CD4-positive, alpha-beta T cell treated with Interleukin-6 at 100 ng/mL for 8 hours (primary cell): ENCODE measurements at places on chromosomes 2 and 18.

DNA sequence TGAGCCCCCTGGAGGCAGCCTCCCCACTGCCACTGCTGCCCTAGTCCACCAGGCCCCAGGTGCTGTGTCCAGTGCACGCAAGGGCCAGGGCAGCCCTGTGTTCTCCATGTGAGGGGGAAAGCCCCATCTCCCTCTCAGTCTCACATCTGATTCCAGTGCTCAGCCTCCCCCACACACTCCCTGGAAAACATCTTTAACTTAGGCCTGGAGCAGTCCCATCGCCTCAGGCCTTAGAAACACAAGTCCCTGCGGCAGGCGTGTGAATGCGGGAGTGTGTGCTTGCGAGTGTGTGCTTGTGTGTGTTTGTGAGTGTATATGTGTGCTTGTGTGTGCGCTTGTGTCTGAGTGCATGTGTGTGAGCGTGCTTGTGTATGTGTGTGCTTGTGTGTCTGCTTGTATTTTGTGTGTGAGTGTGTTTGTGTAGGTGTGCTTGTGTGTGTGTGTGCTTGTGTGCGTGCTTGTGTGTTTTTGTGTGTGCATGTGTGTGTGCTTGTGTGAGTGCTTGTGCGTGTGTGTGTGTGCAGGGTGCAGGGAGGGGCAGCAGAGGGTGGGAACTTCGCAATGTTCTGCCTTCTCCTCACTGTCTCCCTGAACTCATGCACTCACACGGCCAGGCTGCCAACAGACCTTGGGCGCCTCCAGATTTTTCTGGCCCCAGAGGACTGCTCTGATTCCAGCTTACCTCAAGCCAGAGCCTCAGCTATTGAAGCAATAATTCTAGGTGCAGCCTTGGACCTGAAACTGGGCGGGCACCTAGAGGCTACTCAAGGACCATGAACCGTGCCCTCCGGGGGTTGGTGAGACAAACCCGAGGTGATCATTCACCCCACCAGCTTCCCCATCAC is 139.6 kb downstream of the CABLES1 start:
- DNase-seq = no peak

DNA sequence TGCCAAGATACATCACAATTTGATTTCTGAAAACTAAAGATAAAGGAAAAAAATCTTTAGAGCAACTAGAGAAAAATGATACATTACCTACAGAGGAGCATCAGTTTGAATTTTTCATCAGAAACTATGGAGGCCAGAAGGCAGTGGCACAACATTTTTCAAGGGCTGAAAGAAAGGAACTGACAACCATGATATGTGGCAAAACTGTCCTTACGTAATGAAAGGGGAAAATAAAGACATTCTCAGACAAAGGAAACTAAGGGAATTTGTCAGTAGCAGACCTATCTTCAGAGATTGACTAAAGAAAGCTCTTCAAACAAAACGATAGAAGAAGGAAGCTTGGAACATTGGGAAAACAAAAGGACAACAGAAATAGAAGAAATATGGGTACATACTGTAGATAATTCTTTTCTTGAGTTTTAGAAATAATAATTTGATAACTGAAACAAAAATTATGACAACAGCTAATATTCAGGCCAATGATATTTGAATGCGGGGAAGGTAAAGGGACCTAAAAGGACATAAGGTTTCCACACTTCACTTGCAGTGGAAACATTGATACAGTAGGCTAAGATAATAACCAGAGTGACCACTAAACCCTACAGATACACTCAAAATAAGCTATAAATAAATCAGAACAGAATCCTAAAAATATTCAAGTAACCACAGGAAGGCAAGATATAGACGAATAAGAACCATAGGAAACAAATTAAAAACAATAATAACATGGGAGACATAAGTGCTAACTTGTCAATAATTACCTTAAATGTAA is 70.0 kb upstream of the NPAS2 start:
- DNase-seq = no peak

DNA sequence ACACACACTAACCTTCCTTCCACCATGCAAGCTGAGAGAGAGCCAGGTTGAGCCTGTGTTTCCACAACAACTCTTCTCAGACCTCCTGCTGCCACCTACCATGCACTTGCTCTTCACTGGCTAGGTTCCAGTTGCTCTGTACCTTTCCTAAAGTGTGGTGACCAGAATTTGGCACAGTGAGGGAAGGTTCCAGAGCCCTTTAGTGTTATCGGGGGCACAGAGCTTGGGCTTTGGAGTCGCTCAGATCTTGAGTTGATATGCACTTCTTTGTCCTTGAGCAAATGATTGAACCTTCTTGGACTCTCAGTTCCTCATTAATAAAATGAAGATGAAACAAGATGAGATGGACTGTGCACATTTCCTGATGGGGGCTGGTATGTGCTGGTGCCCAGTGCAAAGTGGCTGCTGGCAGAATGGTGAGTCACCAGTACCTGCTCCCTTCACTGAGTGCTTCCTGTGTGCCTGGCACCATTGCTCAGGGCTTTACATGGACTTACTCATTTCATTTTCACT is 47.1 kb downstream of the NEDD4L start:
- no peak for DNase-seq

GRCh38 chr2:224813578-224813977 is 97.4 kb upstream of the CCDC195 start:
- DNase-seq = no peak

DNA sequence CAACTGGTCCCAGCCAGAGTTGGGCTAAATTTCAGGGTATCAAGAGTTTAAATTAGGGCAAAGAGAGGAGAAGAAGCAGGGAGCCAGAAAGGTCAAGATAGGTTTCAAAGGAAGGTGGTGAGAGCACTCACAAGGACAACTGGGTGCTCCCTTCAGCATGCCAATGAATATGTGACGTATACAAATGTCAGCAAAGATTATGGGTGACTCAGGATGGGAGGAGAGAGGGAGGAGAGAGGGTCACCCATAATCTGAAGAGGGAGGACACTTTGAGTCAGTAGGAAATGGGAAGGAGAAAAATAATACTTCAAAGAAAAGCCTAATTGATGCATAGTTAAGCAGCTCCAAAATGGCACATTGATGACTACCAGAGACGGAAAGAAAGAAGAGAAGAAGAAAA is 53.1 kb upstream of the ABCA12 start:
- no peak for DNase-seq

DNA sequence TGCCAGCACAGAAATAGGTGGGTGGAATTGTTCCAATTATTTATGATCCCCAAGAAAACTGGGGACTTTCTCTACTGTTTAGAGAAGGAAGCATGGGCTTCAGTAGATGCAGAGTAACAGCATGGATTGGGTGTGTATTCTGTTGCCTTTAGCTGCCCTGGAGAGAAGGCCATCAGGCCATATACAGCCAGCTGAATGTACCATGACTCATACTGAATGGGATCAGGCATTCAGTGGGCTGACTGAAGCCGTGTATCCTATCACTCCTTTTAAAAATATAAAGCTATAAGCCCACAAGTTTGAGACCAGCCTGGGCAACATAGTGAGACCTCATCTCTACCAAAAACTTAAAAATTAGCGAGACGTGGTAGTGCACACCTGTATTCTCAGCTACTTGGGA is 16.7 kb upstream of the PLEKHM3 start:
- no peak for DNase-seq

DNA sequence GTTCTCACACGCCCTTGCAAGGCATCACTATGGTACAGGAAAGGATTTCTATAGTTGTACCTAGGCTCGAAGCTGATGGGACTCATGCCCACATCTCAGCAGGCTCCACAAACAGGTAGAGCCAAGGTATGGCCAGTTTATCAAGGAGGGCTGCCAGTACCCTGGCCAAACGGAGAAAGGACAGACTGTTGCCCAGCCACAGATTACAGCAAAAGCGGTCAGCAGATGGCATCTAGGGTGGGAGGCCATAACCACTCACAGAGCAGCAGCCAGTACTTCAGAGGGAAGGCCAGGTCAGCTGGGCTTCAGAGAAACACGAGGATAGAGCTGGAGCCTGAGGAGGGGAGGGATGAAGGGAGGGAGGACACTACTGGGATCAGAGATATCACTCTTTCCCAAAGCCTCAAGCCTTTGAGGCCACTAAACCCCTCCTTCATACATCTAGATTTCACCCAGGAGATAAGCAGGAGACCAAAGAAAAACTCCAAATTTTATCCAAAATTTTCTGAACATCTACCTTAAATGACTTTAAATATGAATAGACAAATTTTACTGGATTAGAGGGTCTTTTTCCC is 904.2 kb upstream of the NXPH2 start:
- no peak for DNase-seq

DNA sequence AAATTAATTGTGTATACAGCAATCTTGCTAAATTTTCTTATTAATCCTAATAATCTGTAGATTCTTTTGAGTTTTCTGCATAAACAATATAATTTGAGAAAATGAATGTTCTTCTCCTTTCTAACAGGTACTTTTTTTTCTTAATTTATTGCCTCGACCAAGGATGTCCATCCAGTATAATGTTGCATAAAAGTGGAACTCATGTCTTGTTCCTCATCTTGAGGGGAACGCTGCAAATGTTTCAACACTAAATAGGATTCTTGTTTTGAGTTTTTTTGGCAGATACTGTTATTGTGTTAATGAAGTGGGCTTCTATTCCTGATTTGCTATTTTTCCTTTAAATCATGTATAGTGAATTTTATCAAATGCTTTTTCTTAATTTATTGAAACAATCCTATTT is 244.4 kb upstream of the REV1 start:
- DNase-seq = no peak

- no peak for DNase-seq
These were observed 595.9 kb upstream of the LRRTM4 start for GRCh38 chr2:78118037-78118436.

GRCh38 chr2:130756053-130756873 is 923 bp downstream of the AMER3 start:
- no peak for DNase-seq
